CD4-positive, alpha-beta T cell treated with Interleukin-6 at 100 ng/mL for 8 hours (primary cell): ENCODE measurements at places on chromosomes 16 and 17.

DNA sequence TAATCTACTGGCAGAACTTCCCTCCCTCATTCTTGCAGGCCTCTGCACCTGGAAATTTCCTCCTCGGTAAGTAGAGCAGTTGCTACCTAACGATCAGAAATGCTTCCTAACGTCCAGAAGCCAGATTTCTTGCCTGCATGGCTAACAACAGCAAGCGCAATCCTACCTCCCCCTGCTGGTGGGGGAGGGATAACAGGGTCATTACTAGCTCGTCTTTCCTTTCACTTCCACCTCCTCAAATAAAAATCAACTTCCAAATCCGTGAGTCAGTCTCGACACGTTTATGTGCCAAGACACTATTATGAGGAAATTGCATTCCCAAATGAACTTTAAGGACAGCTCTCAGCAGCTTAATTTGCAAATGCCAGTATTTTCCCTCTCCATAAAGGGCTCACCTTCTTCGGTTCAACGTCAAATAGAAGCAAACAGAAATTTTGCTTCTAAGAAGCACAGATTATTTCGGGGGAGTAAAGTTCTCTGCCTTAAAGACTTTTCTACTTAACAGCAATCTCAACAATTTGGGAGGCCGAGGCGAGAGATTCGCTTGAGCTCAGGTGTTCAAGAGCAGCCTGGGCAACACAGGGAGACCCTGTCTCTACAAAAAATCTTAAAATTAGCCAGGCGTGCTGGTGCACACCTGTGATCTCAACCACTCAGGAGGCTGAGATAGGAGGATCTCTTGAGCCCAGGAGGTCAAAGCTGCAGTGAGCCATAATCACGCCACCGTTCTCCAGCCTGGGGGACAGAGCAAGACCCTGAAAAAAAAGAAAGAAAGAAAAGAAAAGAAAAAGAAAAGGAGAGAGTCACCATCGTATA, 188.6 kb upstream of the PSMD7 start:
- peak; percentile 5 for DNase-seq

DNA sequence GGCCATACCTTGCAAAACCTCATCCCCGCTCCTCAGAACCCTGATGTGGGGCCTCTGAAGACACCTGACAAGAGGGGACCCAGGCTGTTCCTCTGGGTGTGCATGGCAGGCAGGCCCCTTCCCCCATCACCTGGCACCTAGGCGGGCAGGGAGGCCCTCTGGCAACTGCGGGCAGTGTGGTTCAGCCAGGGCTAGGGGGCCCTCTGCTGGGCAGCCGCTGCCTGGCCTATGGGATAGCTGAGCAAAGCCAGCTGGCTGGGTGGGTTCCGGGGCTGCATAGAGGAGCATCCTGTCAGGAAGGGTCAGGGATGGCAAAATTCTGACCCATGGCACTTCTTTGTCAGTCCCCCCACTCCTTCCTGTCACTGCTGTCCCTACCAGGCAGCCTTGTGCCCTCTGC, 228.7 kb upstream of the ASIC2 start:
- DNase-seq = no peak

- DNase-seq = no peak
Measured at GRCh38 chr16:56944954-56945839, 13.3 kb downstream of the HERPUD1 start.

- no peak for DNase-seq
Measured at GRCh38 chr17:4886830-4887229, 12.5 kb upstream of the C17orf107 start.

GRCh38 chr17:18225642-18226283, 328 bp downstream of the LLGL1 start:
- no peak for DNase-seq
